ENCODE measurements at places on chromosomes 11 and 22. TPM values are rescaled to one million over a fixed set of nuclear protein-coding genes. Genes with fewer than 3 reads are reported as not detected.

- DNase-seq: peak; percentile 75
These were observed 43.0 kb upstream of the ZBED5 start for GRCh38 chr11:10900681-10901415.

DNA sequence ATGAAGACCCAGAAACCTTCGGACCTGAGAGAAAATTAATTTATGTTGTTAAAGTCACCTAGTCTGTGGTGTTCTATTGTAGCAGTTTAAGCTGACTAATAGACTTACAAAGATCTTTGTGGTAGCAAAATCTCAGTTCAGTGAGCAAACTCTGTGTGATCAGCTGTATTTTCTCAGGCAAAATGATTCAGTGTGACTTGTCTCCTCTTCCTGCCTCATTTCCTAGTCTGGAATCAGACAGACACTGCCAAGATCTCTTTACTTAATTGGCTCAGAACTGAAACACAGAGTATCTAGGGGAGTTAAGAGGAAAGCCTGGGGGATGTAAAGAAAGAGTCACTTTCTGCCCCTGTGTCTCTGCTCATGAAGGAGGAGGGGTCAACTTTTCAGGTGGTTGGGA lies 564.7 kb downstream of the KCNA4 start:
- peak; percentile 72 for DNase-seq

DNA sequence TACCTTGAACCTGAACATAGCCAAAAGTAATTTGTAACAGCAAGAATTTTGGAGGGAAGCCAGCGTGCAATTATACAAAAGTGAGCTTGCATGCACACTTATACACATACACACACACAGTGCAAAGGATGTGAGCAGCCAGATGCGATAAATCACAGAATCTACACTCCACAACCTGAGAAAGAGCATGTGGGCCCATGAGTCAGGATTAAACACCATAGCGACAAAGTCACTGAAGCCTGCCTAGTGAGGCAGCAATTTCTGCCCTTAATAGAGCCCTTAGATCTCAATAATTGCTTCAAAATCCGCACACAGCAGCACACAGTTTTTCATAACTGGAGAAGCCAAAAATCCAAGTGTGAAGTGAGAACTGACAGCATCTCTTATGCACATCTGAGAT lies 42.6 kb upstream of the TEAD1 start:
- DNase-seq: no peak

DNA sequence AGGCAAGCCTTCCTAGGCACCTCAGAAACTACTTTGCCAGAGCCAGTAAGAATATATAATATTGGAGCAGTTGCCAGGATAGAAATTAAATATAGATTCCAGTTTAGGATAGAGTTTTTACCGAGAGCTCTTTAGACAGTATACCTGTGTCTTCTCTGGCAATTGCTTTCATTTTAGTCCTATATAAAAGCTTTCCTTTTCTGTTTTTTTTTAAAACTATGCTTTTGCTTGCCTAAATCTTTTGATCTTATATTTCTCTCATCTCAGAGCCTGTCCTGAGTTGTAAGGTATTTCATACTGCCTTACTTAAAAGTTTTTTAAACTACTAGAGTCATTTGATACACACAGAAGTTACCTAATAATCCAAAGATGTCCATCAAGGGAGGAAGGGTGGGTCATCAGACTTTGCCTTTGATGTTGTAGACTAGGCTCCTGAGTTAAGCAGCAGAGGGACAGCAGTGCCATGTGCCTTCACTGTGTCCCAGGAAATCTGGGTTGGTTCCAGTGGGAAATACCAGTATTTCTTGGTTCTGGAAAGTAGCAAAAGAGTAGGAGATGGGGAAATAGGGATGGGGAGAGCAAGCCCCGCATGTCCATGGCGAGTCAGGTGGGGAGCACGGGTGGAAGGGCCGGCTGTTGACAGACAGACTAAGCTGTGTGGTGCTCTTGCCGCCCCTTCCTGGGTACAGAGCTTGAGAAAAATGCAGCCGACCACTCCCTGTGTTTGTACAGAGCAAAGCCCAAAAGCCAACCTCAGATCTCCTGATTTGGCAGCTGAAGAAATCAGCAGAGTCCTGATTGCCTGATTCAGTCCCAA lies 11.2 kb downstream of the MCAM start:
- no peak for DNase-seq

- no peak for DNase-seq
These were observed 144.5 kb downstream of the DBX1 start for GRCh38 chr11:20015529-20016427.

DNA sequence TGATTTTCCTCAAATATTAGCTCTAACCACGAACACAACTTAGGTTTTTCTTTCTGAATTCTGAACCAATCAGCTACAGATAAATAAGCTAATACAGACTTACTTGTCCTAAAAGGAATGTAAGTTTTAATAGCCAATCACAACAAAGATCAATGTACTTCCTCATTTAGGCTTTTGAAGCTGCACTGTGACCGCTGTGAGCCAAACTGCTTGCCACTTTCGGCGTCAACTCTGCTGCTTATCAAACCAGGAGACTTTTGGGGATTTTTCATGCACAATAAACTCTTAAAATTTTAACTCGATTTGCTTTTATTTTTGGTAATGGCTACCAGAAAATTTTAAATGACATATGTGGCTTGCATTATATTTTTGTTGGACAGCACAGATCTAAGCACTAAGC lies 92.5 kb downstream of the TMPRSS5 start:
- no peak for DNase-seq

DNA sequence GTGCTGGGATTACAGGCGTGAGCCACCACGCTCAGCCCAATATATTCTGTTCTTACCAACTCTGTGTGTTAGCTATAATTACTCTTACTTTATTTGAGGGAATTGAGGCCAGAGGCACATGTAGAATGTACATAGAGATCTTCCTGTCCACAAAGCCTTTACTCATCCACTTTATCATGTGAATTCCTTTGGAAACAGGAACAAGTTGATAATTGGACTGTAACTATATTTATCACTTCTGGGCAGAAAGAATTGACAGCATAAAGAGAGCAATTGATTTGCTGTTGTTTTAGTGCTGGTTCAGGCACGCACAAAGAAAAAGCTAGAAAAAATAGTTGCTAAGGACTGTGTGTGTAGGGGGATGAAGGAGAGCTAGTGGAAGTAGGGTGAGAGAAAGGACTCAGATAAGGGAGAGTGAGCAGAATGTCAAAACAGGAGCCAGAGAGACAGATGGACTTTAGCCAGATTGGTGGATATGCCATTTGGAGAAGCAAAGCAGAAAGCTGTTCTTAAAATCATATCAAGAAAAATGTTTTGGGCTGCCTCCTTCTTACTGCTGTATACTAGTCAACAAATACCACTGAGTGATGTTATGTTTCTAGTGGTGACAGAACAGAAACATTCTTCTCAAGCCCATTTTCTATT lies 929.8 kb upstream of the CNTN5 start:
- no peak for DNase-seq

- DNase-seq: peak; percentile 23
These were observed 374.8 kb downstream of the MIAT start for GRCh38 chr22:27032091-27032761.

- DNase-seq: no peak
These were observed 129.2 kb downstream of the CTTN start for GRCh38 chr11:70527429-70528045.

DNA sequence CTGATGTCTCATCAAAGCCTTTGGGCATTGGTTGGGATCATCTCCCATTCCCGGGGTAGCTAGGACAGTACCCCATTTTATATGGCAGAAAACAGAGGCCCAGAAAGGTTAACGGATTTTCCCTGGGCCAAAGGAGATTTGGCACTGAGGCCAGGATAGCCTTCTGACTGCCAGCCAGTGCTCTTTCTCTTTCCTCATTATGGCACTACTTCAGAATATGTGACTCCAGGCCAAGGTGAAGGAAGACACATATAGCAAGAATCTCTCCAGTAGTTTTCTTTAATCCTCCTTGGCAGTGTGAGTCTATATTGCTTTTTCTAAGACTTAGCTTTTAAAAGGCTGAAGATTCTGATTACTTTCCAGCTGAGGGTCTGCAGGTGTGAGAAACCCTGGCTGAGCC lies 94.8 kb upstream of the AMOTL1 start:
- no peak for DNase-seq

DNA sequence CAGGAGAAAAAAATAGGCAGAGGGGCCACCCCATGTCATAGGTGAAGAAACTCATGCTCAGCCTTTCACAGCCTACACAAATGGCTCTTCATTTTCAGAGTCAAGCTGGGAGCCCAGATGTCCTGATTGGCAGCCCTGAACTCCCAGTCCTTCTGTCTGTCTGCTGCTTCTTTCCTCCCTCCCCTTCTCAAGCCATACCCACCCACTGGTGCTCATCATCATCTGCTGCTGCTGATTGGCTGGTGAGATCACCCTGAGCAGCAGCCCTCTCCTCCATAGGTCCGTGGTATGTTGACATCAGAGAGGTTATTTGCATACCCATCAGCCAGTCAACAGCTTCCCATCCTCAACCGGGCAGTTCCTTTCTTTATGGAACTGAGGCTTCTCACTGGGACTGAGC lies 46.1 kb upstream of the PRDM11 start:
- DNase-seq: peak; percentile 55

GRCh38 chr11:117930668-117931330 lies 1.6 kb upstream of the TMPRSS13 start:
- no peak for DNase-seq

- no peak for DNase-seq
These were observed 1.7 kb upstream of the SCUBE2 start for GRCh38 chr11:9092853-9093778.

DNA sequence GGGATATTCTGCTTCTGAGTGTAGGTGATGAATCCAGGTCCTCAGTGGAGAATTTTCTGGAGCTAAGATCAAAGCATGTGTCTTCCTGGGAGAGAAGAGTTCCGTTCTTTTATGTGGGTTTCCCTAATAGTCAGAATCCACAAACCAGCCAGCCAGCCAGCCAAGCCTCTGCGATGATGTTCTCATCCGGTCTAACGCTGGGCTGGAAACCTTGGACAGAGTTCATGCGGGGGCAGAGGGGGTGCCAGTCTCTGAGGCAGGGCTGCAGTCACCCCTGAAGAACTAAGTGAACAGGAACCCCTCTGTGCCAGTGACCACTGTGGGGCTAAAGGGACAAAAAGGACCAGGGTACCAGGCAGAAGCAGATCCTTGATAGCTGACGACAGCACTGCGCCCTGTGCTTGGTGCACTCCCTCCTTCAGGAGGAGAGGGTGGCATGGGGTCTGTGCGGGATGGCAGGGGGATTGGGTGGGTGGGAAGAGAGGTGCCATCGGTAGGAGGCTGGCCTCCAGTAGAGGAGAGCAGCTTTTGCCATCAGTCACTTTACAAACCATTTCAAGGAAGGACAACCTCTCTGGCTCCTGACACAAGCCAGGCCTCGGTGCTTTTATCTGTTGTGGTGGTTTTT lies 27.1 kb downstream of the ADAMTS15 start:
- no peak for DNase-seq

DNA sequence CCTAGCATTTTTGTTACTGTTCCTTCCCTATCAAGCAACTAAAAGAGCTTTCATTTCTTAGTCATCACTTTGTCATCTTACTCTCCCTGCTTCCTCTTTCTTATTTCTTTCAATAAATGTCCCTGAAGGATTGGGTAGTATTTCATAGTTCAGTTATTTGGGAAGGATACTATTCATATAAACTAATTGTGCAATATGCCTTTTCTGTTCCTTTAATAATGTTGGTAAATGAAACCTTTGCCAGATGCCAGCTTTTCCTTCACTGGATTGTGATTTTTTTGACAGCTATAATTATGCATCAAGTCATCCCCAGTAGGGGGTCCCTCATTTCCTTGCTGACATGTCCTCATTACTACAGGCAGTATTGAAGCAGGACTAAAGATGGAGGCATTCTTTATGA lies 101.7 kb downstream of the ATM start:
- peak; percentile 5 for DNase-seq

GRCh38 chr11:77636731-77637344 lies 756 bp downstream of the CLNS1A start:
- DNase-seq: peak; percentile 4

DNA sequence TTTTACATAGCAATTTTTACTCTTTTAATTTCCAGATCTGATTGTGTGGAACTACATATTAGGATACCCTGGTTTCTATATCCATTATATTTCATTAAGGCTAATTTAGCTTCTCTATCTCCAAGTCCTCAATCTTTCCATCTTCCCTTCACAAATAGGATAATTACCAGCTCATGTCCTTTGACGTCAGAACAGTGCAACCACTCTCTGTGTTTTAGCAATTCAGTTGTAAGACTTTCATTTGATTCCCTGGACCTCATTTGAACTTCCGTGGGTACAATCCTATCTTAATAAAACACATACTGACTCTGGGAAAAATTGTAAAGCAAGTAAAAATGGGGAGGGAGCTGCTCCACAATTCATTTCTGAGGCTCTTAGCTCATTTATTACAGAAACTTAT lies 52.8 kb downstream of the FAM76B start:
- DNase-seq: no peak

- no peak for DNase-seq
These were observed 24.6 kb downstream of the STIM1 start for GRCh38 chr11:3879967-3880542.

DNA sequence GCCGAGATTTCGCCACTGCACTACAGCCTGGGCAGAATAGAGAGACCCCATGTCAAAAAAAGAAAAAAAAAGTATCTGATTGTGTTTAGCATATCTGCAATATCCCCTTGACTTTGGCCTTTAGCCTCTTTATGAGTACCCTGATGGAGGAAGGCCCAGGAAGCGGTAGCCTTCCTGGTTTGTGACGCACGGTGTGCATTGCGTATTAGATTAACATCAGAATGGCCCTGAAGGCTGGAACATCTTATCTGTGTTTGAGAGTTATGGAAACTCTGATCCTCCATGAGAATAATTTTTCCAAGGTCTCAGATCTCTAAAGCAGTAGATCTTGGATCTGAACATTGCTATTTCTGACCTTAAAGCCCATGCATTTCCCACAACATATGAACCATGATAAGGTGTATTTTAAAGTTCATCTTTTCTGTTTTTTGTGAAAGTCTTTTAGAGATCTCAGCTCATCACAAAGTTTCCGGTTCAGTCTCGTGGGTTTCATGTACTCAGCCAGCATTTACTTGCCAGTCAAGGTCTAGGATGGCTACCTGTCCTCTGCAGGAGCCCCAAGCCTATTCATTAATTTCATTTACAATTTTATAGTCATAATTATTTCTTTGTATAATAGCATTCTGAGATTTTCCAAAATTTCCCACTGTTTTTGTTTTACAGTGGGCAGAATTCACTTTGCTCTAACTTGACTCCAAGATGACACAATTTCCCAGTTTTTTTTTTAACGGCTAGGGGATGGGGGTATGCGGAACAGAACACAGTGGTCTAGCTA lies 605 bp upstream of the FDX1 start:
- no peak for DNase-seq

GRCh38 chr11:69876013-69876412 lies 56.8 kb upstream of the FGF3 start:
- no peak for DNase-seq

Gene OVCH2
- total RNA-seq: not detected

Gene RASSF10
- total RNA-seq: 3.4 TPM

Gene MYOD1
- not detected for total RNA-seq

Gene STK33
- 8.2 TPM for total RNA-seq

Gene OR2AG2
- total RNA-seq: not detected

Gene TUBA8
- total RNA-seq: not detected

Gene KCNQ1
- total RNA-seq: not detected

Gene CREB3L1
- total RNA-seq: 4.6 TPM

Gene CDKN1C
- total RNA-seq: 5.1 TPM

Gene CBY1
- total RNA-seq: 21.8 TPM

Gene WNT7B
- 15.7 TPM for total RNA-seq

Gene SYCE3
- not detected for total RNA-seq
